ENCODE measurements at places on chromosomes 4 and X. TPM values are rescaled to one million over a fixed set of nuclear protein-coding genes. Genes with fewer than 3 reads are reported as not detected.

The GLOD5 gene
- total RNA-seq, result not detected

The PAGE5 gene
- not detected for total RNA-seq

The GAR1 gene
- total RNA-seq, result 21.2 TPM

The CT45A10 gene
- not detected for total RNA-seq

The GPR34 gene
- not detected for total RNA-seq

The AADAT gene
- 6.9 TPM for total RNA-seq

The ETDA gene
- total RNA-seq, result not detected

The CLDN22 gene
- not detected for total RNA-seq

The ADRA2C gene
- 0.32 TPM for total RNA-seq

The GAK gene
- 70.4 TPM for total RNA-seq

The FAM114A1 gene
- total RNA-seq, result 22.7 TPM

The MAGEA4 gene
- not detected for total RNA-seq

The TENM3 gene
- 34.1 TPM for total RNA-seq

The WWC2 gene
- total RNA-seq, result 42.4 TPM

The TLR2 gene
- total RNA-seq, result 0.23 TPM

The AKAP14 gene
- total RNA-seq, result not detected

The KLF8 gene
- 14.0 TPM for total RNA-seq

The AMTN gene
- total RNA-seq, result not detected

The HDX gene
- 6.4 TPM for total RNA-seq

The DRD5 gene
- not detected for total RNA-seq

The FAM184B gene
- not detected for total RNA-seq

The RBM46 gene
- 0.21 TPM for total RNA-seq

The SEC24B gene
- total RNA-seq, result 33.9 TPM

The VCX gene
- total RNA-seq, result not detected

The SORBS2 gene
- 19.3 TPM for total RNA-seq

The ELOVL6 gene
- total RNA-seq, result 23.5 TPM

The KIAA1210 gene
- total RNA-seq, result not detected

The HELT gene
- total RNA-seq, result not detected

The TEC gene
- 1.1 TPM for total RNA-seq

The XG gene
- total RNA-seq, result not detected

The PABPC4L gene
- 0.25 TPM for total RNA-seq

The ZNF674 gene
- 7.2 TPM for total RNA-seq

The CENPI gene
- total RNA-seq, result 4.6 TPM

The UTP3 gene
- 47.5 TPM for total RNA-seq

The RP2 gene
- total RNA-seq, result 5.4 TPM

The GPR119 gene
- total RNA-seq, result not detected

The FUNDC2 gene
- total RNA-seq, result 70.2 TPM

The RHOXF2 gene
- total RNA-seq, result not detected

The MAP7D2 gene
- 0.19 TPM for total RNA-seq

The CDX4 gene
- total RNA-seq, result not detected

The EDA gene
- 1.3 TPM for total RNA-seq

The BMP3 gene
- not detected for total RNA-seq

Data from MCF 10A (cell line).